ENCODE measurements at places on chromosomes 2 and 18.

GRCh38 chr2:216069028-216069427 is 12.6 kb downstream of the PECR start:
- no peak for DNase-seq

DNA sequence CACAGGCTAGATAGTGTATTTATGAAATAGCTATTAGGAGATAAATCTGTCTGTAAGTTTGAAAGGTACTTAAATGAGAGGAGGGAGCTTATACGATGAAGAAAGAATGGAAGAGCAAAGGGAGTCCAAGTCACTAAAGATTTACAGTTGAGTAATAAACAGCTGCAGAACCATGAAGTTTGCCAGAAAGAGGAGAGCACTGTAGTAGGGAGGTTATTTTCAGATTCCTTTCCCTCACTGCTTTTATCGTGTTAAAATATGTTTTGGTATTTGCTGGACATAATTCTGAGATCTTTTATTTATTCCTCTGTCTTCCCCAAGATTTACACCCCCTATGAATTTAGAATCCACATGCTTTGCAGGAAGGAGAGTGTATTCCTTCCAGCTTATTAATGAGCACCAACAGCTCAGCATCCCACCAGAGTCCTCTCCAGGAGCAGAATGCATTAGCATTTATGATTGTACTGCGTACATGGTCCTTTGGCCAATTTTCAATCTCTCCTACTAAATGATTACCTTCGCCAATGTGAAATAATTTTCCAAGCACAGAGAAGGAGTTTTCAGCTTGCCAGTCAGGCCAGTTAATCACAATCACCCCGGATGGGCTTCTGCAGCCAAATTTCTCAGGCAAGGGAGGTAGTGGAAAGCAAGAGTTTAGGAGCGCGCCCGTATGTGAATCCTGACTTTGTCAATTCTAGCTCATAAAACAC is 297.0 kb downstream of the NBAS start:
- no peak for DNase-seq

DNA sequence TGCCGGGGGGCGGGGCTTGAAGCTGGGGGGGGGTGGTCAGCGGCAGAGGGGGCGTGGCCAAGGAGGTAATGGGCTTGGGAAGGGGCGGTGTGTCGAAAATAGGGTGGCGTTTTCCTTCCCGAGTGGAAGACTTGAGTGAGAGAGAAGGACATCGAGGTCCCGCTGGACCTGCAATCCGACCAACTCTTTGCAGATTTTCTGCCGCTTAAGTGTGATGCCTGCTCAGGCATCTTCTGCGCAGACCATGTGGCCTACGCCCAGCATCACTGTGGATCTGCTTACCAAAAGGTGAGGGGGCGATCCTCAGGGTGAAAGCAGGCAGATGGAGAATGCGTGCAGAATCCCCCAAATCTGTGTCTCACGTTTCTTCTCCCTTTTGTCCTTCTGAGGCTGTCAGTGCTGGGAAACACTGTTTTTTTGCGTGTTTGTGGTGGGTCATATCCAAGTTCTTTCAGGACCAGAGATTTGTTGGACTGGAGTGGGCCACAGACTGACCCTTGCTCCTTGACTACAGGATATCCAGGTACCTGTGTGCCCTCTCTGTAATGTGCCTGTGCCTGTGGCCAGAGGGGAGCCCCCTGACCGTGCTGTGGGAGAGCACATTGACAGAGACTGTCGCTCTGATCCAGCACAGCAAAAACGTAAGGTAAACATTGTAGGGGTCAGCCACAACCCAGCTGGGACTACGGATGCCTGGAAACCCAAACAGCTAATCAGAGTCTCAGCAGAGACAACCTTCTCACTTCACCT is 727 bp downstream of the ZFAND2B start:
- no peak for DNase-seq

GRCh38 chr18:35047697-35048292 is 6.6 kb downstream of the MAPRE2 start:
- DNase-seq, result no peak

DNA sequence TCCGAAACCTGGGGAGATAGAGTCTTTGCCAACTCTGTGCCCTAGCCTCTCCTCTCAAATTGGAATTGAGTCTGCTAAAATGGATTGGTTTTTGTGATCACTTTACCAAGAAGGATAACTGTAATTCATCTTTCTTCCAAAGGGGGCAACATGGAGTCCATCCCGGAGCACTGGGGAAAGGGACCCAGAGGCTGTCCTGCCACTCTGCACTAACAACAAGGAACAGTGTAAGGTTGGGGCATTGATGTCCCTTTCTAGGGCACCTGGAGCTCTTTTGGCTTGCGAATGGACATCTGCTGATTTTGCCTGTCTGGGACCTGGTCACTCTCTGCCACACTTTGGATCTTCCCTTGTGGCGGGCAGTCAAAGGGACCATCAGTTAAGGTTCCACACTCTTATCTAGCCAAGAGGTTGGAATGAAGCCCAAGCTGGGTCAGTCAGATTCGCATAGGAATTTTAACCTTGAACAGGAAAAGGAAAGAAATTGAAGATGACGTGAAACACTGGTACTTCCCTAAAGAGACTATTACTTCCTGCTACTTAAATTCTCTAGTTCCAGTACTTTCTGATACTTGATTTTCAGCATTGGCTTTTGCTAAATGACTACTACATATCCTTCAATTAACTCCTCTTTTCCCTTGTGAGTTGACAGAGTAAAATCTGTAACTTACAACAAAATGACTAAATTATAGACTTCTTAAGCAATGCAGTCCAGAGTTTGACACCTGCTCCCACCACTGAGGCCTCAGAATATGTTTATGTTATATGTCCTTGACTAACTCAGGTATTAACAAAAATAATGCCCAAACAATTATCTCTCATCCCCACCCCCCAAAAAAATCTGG is 64.7 kb upstream of the KLF7 start:
- DNase-seq, result no peak

DNA sequence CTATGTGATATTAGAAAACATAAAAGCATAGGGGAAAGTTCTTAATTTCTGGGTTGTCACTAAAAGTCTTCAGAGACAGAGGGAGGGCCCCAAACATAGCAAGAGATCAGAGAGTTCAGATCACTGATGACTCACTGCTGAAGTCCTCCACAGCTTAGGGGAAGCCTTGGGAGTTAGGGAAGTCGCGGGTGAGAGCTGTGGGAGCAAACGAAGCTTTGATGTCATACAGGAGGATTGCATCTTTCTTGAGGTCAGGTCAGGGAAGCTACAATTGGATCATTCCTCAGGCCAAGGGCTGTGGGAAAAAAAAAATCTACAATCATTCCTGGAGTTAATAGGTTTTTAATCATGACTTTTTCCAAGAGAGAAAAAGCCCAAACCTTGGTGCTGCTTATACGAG is 96.2 kb downstream of the COPS8 start:
- DNase-seq, result no peak

GRCh38 chr2:10322973-10323372 is 20.3 kb downstream of the HPCAL1 start:
- DNase-seq, result no peak

Measured in effector memory CD4-positive, alpha-beta T cell (primary cell).